ENCODE measurements at places on chromosomes 7 and 10.

DNA sequence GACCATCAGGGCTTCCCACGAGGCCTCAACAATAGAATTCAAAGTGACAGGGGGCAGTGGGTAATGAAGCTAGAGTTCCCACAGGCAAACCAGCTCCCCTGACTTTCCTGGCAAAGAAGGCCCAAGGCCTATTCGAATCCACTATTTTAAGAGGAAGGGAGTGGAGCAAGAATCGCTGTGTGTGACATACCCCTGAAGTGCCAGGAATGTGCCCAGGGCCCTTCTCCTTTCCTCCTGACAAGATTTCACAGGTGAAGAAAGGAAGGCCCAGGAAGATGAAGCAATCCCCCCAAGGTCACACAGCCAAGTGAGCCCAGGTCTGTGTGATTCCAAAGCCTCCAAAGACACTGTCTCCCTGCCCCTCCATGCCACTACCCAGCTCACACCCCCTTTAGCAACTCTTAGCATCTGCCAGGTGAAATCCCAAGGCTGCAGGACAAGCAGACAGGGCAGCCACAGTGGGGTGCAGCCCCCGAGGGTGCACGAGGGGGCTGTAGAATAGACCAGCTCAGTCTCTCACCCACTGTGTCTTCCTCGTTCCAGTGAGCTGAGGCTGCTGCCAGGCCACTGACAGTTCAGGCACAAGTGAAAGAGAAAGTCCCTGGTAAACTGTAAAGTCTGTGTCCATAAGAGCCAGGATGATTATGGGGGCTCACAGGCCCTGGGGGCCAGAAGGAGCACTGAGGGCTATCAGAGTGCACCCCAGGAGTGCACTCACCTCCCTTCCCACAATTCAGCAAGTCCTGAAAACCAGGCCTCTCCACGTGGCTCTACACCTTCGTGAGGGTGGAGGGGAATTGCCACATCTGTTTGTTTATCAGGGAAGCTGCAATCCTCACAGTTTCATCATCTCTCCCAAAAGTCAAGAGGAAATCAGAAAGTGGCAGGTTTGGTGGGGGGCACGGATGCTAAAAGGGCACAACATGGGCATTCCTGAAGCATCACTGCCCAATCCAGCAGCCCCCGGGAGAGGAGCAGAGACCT is 70.8 kb upstream of the ZMIZ1 start:
- no peak for DNase-seq

GRCh38 chr7:108136191-108136688 is 6.1 kb upstream of the LAMB4 start:
- DNase-seq: no peak

- no peak for DNase-seq
These were observed 97.9 kb upstream of the STEAP1B start for GRCh38 chr7:22597844-22598243.

DNA sequence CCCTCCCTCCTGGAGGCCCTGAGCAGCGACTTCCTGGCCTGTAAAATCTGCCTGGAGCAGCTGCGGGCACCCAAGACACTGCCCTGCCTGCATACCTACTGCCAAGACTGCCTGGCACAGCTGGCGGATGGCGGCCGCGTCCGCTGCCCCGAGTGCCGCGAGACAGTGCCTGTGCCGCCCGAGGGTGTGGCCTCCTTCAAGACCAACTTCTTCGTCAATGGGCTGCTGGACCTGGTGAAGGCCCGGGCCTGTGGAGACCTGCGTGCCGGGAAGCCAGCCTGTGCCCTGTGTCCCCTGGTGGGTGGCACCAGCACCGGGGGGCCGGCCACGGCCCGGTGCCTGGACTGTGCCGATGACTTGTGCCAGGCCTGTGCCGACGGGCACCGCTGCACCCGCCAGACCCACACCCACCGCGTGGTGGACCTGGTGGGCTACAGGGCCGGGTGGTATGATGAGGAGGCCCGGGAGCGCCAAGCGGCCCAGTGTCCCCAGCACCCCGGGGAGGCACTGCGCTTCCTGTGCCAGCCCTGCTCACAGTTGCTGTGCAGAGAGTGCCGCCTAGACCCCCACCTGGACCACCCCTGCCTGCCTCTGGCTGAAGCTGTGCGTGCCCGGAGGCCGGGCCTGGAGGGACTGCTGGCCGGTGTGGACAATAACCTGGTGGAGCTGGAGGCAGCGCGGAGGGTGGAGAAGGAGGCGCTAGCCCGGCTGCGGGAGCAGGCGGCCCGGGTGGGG is 2.2 kb downstream of the TRIM56 start:
- no peak for DNase-seq

DNA sequence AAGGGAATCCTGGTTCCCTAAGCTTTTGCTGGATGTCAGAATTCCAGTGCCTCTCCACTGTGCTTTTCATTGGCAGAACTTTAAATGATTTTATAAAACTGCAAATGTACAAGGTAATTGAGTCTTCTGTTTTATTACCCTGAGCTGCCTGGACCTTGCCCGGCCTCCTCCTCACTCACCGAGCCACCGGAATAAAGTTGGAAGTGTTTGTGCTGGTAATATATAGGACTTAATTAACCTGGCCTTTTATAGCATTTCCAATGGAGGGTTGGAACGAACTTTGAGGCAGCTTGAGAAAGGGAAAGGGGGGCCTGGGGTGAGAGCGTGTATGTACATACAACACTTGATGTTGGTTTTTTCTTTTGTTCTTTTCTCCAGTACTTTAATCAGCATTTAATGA is 43.4 kb downstream of the ZNF503 start:
- DNase-seq: no peak

GRCh38 chr7:77315182-77315591 is 101.0 kb downstream of the GSAP start:
- DNase-seq: no peak

GRCh38 chr7:20738518-20739481 is 47.9 kb downstream of the SP8 start:
- DNase-seq: no peak

GRCh38 chr10:28806488-28806941 is 129.2 kb downstream of the BAMBI start:
- no peak for DNase-seq

DNA sequence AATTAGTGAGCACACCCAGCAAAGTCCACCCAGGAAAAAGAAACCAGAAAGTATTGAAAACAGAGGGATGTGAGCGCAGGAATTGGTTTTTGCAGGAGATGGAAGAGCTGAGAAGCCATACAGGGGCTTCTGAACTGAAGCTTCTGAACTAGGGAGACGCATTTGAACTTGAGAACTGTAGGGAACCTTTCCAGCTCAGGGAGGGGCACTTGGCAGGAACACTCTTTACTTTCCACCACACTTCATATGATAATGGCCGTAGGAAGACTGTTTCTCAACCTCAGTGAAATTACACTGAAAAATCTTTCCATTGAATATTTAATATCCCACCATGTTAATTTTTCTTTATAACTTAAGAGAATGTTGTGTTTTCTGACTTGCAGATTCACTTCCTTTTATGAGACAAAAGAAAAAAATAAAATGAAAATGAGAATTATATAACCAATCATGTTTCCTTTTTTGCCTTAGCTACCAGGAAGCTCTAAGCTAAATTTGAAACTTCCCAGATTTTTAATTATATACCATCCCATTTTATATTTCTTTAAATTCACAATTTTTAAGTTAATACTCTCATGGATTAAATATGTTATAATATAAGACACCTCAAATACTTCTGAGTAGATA is 98.3 kb upstream of the TCF7L2 start:
- DNase-seq: no peak

DNA sequence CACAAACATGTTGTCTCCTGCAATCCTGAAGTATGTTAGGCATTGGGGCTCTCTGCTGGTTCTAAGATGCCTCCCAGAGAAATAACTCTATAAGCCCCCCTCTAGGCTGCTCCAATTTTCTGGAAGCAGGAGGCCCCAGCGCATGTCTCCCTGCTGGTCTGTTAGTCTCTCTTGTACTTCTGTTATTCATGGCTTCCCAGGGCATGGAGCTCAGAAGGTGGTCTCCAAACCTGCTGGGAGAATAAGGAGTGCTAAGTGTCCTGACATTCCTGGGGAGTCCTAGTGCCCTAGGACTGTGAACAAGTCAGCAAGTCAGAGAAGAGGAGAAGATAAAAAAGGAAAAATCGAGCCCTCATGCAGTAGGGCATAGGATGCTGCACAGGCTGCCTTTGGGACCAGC is 70.5 kb upstream of the EFCAB10 start:
- no peak for DNase-seq

GRCh38 chr7:109003742-109004141 is 434.1 kb downstream of the DNAJB9 start:
- DNase-seq: no peak

DNA sequence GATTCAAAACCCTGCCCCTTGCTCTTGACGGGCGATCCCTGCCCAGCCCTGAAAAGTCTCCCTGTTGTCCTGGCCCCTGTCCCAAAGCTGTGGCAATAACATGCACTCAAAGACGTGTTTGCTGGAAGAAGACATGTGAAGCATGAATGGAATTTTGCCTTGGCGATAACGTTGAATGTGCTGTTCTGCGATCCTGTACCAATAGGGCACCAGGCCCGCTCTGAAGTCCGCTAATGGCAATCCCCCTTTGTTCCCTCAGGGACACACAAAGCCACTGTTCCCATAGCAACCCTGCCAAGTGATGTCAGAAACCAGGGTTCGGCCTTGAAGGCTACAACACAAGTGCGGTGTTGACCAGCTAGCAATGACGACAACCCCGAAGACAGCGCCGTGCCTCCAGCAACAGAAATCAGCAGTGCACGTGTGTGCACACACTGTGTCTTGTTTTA is 284.6 kb downstream of the KLF6 start:
- DNase-seq: no peak

Measured in activated CD4-positive, alpha-beta T cell treated with anti-CD3 and anti-CD28 coated beads, Interleukin-2, amount 10 ng/mL, durations not matched to agents 7 days and 5 days (primary cell).